ENCODE measurements at places on chromosomes 1 and 21.

GRCh38 chr1:43239484-43239883 lies 30.3 kb upstream of the TMEM125 start:
- peak; percentile 74 for DNase-seq

DNA sequence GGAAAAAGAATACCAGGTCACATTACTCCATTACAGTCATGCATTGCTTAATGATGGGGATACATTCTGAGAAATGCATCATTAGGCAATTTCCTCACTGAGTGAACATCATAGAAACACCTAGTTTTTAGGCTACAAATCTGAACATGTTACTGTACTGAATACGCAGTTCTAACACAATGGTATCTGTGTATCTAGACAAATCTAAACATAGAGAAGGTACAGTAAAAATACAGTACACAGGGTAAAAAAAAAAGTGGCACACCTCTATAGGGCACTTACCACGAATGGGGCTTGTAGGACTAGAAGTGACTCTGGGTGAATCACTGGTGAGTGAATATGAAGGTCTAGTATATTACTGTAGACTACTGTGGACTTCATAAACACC lies 115.7 kb downstream of the AKT3 start:
- DNase-seq, result no peak

DNA sequence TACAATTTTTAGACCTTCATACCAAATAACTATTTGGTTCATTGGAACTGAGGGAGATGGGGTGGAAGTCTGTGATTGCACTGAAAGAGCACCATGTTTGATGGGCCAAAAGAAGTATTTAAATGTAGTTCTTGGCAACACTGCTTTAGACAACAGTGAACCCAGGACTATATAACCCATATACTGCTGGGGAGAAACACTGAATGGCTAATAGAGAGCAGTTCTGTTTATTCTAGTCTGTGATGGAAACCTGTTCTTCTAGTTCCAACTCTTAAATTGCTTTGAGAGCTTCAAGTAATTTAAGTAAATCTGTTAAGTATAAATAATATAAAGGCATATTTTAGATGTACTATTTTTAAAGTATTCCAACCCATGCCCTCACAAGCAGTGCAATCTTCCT lies 96.3 kb downstream of the NIBAN1 start:
- no peak for DNase-seq

- no peak for DNase-seq
Observed at GRCh38 chr1:106439475-106439874, 617.0 kb upstream of the PRMT6 start.

- DNase-seq, result no peak
Observed at GRCh38 chr1:108854221-108855019, 2.5 kb downstream of the AKNAD1 start.
